Lower lobe of right lung (tissue), 2 donors: ENCODE measurements at places on chromosomes 5 and 9. TPM values are rescaled to one million over a fixed set of nuclear protein-coding genes. Genes with fewer than 3 reads are reported as not detected.

GRCh38 chr9:36948051-36948450, 86.0 kb downstream of the PAX5 start:
- H3K27ac ChIP-seq, result no peak overlapping the region
- H3K4me3 ChIP-seq, result no peak overlapping the region
- no peak for DNase-seq
- peaks cover 5% of the 10 kb centered on the region for H3K27me3 ChIP-seq
- no peaks in the 10 kb centered on the region for H3K36me3 ChIP-seq
- H3K4me1 ChIP-seq, result no peaks in the 10 kb centered on the region

DNA sequence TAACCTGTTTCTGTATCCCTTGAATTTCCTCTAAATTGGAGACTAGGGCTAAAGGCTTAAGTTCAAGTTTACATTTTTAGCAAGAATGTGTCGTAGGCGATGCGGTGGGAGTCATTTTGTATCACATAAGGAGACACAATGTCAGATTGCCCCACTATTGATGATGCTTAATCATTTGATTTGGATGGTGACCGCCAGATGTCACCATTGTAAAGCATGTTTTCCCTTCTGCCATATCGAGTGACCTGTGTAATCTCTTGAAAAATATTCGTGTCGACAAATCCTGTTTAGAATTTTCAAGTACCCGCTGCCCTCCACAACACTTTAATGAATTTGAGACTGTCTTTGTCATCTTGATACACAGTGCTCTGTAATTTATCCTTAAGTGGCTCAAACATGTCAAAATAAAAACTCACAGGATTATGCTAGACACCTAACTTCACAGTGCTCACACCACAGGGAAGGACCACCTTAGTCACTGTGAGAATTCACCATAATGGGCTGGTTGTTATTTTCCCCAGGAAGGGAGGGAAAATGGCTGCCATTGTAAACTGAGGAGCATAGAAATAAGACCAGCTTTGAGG, 34.5 kb upstream of the SLC46A2 start:
- no peaks in the 10 kb centered on the region for H3K27me3 ChIP-seq
- no peak overlapping the region for H3K4me3 ChIP-seq
- no peak for DNase-seq

GRCh38 chr9:2228641-2229040, 213.5 kb downstream of the SMARCA2 start:
- DNase-seq, result no peak
- H3K27me3 ChIP-seq, result no peaks in the 10 kb centered on the region
- no peaks in the 10 kb centered on the region for H3K36me3 ChIP-seq

The PCDH12 gene
- 14.9 TPM for total RNA-seq
